ENCODE measurements at places on chromosomes 12 and 14.

DNA sequence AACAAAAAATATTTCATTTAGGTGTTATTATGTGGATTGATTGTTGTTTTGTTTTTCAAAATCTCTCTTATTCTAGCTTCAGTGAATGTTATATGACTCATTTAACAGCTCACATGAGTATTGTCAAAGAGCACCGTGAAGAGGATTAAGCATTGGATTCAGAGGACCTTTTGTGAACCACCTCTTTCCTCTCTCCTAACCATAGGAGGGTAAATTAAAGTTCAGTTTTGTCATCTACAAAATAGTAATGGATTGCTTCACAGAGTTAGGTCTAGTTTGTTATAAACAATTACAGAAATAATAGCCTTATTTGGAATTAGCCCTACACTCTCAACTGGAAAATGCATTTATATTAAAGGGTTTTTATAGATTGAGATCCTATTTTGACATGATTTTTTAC is 962 bp upstream of the KERA start:
- DNase-seq, result no peak

DNA sequence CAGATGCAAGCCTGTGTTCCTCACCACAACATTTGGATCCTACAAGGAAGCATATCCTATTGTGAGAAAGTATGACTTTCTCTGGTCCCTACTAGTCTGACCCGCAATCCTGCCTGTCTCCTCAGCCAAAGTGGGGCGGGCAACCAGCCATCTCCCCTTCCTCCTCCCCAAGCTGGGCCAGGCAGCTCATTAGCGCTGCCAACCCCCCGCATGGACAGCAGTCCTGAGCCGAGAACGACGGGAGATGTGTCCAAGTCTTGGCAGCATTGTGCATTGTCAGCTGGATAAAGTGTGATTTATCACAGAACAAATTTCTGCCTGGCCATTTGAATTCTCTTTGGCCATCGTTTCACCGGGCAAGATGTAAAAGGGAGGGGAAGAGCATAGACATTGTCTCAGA is 139.4 kb downstream of the SLC15A4 start:
- DNase-seq, result no peak

DNA sequence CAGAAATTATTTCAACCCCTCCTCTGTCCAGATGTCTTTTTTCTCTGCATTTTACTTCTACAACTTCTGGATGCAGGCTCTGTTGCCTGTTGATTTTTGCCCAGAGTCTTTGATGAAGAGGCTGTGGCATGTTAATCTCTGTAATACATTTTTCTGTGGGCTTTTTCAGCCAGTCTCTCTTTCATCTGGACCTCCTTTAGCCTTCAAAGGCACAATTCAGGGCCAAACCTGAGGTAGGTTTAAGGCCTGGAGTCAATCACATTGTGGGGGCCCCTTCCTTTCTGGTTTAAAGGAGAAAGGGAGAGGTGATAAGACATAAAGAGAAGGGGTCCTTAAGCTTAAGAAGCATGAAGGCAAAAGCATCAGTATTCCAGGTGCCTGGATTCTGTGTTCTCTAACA is 553.7 kb downstream of the FLRT2 start:
- no peak for DNase-seq

DNA sequence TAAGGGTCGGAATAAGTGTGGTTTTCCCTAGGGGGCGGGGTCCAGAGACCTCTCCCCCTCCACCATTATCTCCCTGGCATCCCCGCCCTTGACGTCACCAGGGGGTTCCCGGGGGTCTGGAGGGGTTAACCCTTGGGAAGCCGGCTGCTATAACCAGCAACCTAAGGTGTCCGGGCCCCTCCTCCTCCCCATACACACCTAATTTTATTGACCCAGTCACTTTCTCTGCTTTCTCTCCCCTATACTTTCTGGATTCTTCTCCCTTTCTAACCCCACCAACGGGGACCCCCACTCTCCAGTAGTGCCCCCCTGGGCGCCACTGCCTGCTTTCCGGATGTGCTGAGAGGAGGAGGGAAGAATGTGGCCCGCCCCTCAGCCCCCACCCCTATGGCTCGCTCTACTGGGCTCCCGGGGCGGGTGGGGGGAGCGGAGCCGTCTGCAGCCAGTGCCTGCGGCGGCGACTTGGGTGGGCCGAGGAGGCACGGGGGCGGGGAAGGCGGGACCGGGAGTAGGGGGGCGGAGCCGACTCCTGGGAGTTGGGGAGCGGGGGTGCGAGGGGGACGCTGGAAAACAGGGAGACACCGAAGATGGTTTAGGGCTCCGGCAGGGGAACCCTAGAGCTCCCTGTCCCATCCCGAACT is 1.8 kb downstream of the GLI1 start:
- DNase-seq, result peak; percentile 14

DNA sequence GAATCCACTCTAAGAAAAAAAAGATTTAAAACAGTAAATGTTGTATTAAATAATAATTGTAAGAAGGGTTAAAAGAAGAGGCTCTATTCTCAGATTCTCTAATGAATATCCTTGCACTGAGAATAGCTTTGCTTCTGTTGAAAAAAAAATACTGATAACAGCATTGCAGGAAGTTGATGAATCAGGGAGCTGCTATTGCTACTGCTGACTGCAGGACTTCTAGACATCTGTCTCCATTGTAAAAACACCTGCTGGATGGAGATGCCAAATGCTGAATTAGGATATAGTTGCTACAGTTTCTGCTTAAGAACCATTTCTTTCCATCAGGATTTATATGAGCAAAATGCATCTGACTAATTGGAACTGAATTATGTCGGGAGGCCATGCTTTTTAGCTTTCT is 50.3 kb upstream of the ANP32D start:
- no peak for DNase-seq

DNA sequence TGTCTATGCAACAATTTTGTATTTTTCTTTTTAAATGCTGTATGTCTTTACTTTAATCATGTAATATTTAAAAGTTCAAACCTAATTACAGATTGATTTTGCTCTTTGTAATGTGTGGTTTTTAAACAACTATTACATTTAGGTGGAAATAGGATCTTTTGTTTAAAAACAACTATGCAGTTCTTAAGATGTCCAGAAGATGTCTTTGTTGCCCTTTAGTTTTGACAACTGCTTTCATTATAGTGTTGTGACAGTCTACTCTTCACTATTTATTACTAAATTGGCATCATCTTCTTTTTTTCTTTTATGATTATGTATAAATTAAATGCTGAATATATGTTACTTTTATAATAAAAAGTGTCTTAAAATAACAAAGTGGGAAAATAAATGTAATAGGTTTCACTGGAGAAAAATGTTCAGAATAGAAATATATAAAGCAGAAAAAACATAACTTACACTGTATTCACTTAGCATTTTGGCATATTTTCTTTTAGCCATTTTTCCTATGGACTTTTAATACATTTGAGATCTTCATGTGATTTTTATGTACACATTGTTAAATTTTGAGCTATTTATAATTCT is 27.1 kb upstream of the PCNX4 start:
- no peak for DNase-seq

DNA sequence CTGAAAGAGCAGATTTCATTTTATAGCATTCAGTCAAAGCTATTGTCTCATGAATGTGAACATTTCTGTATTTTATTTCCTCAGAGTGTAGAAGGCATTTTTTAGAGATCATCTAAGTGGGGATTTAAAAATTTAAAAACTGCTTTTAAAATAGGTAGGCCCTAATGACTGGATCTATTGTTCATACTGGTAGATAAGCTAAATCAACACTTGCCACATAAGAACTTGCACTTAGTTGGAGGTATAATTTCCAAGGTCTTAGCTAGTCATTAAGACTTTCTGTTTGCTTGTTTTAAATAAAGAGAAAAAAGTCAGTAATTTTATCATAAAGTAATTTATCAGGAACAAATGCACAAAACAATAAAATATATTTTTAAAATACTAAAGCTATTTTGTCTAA is 75.2 kb upstream of the LMO3 start:
- no peak for DNase-seq

DNA sequence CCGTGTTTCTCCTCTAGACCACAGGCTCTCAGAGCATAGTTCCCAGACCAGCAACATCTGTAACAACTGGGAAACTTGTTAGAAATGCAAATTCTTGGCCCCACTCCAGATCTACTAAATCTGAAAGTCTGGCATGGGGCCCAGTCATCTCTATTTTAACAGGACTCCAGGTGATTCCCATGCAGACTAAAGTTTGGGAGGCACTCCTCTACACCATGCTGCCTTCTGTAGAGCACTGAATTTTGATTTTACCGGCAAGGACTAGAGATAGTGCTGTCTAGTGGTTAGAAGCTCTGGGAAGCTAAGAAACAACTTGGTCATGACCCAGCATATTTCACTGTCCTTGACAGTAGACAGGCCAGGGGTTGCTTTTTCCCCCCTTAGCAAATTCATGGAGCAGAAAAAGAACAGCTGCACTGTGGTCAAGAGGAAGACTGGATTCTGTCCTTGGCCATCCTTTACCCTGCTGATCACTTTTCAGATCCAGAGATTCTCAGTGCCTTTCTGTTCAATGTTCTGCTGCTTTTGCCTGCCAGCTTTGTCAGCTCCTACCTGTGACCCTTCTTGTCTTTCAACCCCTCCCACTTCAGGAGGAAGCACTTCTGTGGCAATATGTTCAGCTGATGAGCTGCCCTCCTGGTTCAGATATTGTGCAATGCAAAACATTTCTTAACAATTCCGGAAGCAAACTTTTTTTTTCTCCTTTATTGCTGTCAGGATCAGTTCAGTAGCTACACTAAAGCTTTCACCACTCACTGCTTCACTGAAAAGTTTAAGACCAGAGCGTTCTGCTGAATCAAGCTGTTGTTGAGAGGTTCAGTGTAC is 133.8 kb upstream of the NUDT4 start:
- no peak for DNase-seq

DNA sequence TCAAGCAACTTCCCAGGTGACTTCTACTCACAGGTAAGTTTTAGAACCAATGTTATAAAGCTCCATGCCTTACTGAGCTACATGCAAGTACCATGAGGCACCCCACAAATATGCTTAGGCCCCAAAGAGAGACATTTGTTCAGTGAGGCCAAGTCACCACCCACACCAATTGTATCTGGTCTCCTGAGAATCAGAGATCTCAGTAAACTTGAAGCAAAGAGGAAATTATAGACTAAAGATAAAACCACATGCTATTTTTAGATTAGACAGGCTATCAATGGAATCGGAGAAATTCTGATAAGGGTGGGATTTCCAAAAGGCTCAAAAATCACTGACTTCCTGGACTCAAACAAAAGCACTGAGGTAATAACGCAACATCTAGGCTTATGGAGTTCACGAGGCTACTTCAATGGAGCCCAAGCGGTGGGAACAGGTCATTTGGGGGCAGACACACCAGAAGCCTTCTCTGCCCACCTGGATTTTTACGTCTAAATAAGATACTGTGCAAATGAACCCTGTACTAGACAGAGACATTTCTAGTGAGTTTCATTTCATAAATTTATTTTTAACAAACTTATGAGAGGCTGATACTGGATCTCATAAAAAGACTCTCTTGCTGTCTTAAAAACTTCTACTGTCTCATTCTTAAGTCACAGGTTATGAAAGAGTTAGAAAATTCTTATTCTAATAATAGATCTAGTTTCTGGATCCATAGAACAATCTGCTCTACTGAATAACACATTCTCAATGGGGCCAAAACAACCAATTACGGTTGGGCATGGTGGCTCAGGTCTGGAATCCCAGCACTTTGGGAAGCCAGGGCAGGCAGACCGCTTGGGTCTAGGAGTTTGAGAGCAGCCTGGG is 7.7 kb downstream of the SLC15A4 start:
- DNase-seq, result no peak

GRCh38 chr12:11174022-11174421 is 3.0 kb downstream of the SMIM10L1 start:
- DNase-seq, result no peak

- DNase-seq, result no peak
Measured at GRCh38 chr14:83867566-83868225, 1662.2 kb upstream of the FLRT2 start.

DNA sequence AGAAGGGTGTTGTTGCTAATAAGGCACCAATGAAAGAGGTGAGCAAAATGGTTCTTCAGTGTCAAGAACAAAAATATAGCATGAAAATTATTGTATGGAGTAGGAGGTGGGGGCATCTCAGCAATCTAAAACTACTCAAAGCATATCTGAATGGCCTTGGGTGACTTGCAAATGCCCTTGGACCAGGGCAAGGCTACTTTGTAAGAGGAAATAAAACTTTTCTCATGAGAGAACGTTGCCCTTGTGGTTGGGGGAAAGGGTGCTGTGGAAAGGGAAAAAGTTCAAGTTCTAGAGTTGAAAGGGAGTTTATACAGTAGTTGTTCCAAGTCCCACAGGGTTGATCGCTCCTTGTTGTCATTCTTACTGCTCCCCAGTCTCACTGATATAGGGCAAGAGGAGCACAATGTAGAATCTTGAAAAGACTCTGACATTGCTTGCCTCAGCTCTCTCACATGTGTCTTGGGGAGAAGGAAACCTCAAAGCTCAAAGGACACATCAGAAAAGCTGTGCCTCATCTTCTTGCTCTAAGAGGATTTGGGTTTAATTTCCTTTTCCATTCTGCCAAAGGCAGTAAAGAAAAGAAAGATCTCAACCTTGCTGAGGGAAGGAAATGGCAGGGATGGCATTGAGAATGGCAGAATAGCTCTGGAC is 270.5 kb downstream of the DUSP6 start:
- no peak for DNase-seq

- no peak for DNase-seq
Measured at GRCh38 chr12:64494998-64495729, 43.2 kb downstream of the TBK1 start.

- DNase-seq, result no peak
Measured at GRCh38 chr12:1607940-1608712, 13.7 kb upstream of the FBXL14 start.

DNA sequence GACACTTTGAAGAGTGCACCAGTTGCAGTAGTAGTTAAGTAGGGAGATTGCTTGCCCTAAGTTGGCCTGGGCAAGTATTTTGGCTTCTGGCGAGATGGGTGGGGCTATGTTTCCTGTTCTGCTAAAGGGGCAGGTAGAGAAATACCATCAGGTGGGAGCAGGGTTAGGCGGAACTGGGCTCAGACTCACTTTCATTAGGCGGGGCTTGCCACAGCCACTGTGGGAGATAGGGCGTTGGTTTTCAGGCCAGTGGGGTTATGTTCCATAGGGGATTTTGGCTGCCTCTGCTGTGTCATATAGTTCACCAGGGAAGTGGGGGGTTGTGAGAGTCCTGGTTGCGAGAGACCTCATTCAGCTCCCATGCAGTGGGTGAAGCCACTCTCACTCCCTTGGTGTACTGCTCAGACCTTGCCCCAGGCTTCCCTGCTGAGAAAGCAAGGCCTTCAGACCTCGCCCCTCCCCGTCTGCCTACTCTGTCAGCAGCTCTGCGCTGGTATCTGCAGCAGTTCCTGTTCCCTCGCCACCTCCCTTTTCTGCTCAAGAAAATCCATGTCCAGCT is 43.3 kb downstream of the AEBP2 start:
- peak; percentile 71 for DNase-seq

GRCh38 chr14:75832621-75833297 is 149.0 kb downstream of the TGFB3 start:
- no peak for DNase-seq

DNA sequence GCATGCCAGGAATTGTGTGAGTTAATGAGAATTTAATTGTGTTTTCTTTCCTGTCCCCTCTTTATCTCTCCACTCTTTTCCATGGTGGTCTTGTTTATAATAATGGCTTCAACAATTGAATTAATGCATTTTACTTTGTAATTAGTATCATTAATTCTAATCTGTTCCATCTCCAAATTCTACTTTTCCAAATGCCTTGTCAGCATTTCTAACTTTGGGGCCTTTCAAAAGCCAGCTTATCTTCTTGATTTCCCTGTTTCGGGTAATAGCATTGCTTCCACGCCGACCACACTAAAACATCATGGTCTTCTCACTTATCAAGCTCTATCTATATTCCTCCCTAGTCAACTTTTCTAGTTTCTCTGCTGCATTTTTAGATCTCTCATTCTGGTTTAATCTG is 54.2 kb upstream of the RMST start:
- no peak for DNase-seq

- DNase-seq, result no peak
Measured at GRCh38 chr12:22518998-22519397, 25.3 kb downstream of the C2CD5 start.
